Right hindlimb (tissue), 1 donor: ENCODE measurements at places on chromosomes 5 and 9.

DNA sequence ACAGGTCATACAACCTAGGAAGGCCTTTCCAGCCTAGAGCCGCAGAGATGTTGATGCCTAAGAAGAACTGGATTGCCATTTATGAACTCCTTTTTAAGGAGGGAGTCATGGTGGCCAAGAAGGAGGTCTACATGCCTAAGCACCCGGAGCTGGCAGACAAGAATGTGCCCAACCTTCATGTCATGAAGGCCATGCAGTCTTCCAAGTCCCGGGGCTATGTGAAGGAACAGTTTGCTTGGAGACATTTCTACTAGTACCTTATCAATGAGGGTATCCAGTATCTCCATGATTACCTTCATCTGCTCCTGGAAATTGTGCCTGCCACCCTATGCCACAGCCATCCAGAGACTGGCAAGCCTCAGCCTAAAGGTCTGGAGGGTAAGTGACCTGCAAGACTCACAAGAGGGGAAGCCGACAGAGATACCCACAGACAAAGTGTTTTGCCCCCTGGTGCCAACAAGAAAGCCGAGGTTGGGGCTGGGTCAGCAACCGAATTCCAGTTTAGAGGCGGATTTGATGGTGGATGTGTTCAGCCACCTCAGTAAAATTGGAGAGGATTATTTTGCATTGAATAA lies 11.2 kb upstream of the CDKN2AIPNL start:
- DNase-seq = no peak

- DNase-seq = no peak
These were observed 1.4 kb upstream of the CAMSAP1 start for GRCh38 chr9:135908754-135909204.

GRCh38 chr5:174725991-174726601 lies 1.7 kb downstream of the MSX2 start:
- no peak for DNase-seq

GRCh38 chr9:101467690-101468089 lies 32.1 kb upstream of the ALDOB start:
- DNase-seq = no peak

DNA sequence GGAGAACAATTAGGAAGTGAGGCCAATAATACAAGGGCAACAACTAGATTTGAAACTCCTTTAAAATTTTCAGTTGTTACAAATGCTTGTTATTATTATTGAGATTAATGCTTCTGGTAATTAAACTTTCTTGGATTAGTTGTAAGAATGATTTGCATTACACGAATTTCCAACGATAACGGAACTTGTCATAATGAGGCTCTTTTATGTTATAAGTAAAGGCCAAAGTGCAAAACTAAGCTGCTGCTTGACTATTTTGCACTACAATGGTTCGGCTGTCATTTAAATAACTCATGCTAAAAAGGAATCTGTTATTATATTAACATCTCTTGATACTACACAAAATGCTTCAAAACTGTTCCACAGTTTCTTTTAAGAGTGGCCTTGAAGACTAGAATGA lies 1007.1 kb downstream of the PTPRD start:
- DNase-seq = no peak

GRCh38 chr9:99167694-99168093 lies 54.0 kb downstream of the ALG2 start:
- DNase-seq = no peak
